ENCODE measurements at places on chromosomes 12 and 14.

- no peak for DNase-seq
Observed at GRCh38 chr14:89618330-89618708, 201.3 kb upstream of the FOXN3 start.

DNA sequence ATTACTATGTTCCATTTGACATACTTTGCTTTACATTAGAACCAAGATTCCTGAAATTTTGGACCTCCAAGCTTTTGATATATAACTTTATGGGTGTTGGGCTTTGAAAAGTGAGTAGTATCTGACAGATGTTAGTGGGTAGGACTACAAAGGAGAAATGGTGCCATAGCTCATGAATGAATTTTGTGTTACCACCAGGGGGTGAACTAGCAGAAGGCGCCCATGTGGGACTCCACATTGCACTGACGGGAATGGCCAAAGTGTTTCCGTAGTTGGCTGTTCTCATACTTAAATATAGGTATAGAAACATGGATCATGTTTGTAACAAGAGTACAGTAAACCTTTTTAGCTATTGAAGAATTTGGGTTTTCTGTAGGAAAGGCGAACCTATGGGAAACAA, 337.5 kb downstream of the FLRT2 start:
- no peak for DNase-seq

DNA sequence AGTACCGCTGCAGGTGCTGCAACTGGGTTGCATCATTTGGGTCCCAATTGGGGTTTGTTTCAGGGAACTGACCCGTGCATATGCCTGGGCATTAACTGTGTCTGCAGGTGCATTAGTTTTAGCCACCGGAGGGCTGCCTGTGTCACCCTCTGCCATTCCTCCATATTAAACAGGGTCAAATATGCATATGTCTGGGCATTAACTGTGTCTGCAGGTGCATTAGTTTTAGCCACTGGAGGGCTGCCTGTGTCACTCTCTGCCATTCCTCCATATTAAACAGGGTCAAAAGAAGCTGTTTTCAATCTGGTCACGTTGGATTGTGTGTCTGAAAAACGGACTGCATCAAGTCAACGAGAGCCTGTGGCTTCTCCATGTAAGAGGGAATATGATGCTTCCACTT, 1317.0 kb downstream of the TMEM121 start:
- DNase-seq: no peak

- no peak for DNase-seq
Observed at GRCh38 chr12:9925705-9926393, 6.3 kb downstream of the CLEC2A start.

Measured in stimulated activated CD8-positive, alpha-beta memory T cell treated with anti-CD3 and anti-CD28 coated beads, Interleukin-12 subunit alpha, Interleukin-12 subunit beta, amount 100 ng/mL, for 1 hour (primary cell).